ENCODE measurements at places on chromosomes 11 and 22.

GRCh38 chr22:46088541-46089311 is 61.6 kb upstream of the PPARA start:
- no peak for DNase-seq

DNA sequence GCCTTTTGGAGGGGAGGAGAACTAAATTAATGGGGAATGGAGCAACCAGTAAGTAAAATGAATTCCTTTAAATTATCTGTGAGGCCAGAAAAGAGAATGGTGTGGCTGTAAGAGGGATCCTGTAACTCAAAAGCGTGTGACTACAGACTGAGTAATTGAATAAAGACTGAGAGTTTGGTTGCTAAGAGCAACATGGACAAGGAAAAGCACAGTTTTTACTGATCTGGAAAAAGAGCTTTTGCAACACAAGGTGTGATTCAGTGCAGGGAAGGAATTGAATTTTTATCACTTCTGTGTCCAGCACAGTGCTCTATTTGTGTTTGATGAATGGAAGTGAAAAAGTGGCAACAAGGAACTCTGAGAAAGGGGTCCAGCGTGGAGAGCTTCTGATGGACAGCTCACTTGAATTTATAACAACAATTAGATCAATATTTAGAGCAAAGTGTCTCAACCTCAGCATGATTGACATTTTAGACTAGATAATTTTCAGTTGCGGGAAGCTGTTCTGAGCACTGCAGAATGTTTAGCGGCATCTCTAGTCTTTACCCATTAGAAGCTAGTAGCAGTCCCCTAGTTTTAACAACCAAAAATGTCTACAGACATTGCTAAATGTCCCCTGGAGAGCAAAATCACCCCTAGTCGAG is 202.8 kb upstream of the BDNF start:
- no peak for DNase-seq

- DNase-seq = peak; percentile 74
Measured at GRCh38 chr22:28955817-28956216, 72.4 kb downstream of the ZNRF3 start.

DNA sequence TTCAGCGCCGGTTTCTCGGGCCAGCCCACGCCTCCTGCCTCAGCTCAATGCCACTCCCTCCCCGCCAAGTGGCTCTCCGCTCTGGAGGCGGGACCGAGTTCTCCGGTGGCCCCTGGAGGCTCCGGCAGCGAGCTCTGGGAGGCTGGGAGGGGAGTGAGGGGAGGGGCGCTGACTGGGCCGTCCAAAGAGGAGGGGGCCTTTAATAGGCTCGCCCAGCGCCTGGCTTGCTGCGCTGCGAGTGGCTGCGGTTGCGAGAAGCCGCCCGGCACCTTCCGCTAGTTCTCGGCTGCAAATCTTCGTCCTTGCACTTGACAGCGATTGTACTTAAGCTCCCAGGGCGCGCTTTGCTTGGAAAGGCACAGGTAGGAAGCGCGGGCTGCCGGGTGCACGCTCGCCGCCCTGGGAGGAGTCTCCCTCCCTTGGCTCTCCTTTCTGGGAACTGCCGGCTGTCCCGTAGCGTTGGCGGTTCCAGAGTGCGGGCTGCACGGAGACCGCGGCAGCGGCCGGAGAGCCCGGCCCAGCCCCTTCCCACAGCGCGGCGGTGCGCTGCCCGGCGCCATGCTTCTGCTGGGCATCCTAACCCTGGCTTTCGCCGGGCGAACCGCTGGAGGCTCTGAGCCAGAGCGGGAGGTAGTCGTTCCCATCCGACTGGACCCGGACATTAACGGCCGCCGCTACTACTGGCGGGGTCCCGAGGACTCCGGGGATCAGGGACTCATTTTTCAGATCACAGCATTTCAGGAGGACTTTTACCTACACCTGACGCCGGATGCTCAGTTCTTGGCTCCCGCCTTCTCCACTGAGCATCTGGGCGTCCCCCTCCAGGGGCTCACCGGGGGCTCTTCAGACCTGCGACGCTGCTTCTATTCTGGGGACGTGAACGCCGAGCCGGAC is at the start of gene ADAMTS15:
Gene ADAMTS15 (plus strand): TSS at position 230 of the 894 bp plus-strand sequence. CDS start 329 bp downstream, at position 559.
- no peak for DNase-seq

- DNase-seq = no peak
Measured at GRCh38 chr11:64611176-64611575, 20.2 kb downstream of the SLC22A12 start.

DNA sequence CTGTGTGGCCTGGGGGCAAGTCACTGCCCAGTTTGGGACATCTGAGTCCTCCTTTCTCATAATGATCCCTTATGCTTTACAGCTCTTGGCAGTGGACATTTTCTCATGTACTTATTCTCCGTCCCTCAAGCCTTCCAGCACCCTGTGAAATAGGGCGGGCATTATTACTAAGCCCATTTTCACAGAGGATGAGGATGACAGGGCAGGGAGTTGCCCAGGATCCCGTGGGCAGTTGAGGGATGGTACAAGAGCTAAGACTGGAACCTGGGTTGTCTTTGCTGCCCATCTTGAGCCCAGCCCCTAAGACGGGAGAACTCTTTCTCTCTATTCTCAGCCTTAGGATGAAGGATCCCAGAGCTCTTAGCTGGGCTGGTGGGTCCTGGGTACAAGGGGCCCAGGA is 11.2 kb downstream of the CD82 start:
- DNase-seq = no peak

- no peak for DNase-seq
Measured at GRCh38 chr11:117256573-117256972, 24.1 kb downstream of the RNF214 start.

DNA sequence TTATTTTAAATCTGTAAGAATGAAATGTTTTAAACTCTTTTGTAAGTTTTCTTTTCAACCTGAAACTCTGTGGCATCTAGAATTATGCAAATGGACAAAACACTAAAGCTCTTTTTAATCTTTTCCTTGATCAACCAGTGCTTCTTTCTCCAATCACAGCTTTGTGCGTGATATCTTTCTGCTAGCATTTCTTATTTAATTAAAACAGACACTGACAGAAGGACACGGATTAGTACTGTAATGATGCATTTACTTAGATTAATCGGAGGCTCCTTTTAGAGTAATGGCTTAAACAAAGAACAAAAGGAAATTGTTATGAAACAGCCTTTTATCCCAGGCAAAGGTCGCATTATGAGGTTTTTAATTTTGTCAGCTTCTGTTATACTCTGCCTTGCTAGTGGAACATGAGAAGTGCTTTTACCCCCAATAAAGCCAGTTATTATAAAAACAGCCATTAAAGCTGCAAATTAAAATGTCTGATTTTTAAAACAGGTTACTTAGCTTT is 48.5 kb upstream of the SOX6 start:
- no peak for DNase-seq

- DNase-seq = no peak
Measured at GRCh38 chr22:25692397-25693267, 49.4 kb upstream of the MYO18B start.

DNA sequence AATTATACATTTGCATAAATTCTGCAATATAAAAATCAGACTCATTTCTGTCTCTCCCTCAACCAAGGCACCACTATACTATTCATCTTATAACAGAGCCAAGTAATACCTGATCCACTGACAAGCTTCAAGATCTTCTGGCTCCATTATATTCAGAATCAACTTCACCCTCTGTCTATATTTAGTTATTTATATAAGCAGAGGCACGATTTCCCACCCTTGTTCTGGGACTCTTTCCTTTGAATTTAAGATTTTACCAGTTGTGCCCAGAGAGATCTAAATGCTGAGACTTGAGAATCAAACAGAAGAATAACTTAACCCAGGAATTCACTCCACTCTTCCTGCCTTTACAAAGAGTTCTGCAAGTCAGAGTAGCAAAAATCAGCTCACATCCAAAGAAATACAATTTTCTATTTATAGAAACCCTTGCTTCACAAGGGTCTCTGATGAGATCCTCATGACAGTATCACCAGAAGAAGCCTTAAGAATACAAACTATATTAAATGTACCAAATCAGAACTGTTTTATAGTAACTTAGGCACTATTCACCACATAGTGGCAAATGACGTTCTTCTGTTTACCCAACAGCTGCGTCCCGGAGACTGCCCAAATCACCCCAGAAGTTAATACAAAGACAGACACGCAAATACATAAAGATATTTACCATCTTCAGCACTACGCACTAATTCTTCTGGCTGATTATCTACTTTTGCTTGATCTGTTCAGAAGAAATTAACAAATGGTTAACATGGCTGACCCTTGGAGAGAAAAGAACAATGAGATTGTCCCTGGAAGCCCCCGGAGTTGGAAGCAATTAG is 32.3 kb upstream of the CCDC89 start:
- DNase-seq = no peak

DNA sequence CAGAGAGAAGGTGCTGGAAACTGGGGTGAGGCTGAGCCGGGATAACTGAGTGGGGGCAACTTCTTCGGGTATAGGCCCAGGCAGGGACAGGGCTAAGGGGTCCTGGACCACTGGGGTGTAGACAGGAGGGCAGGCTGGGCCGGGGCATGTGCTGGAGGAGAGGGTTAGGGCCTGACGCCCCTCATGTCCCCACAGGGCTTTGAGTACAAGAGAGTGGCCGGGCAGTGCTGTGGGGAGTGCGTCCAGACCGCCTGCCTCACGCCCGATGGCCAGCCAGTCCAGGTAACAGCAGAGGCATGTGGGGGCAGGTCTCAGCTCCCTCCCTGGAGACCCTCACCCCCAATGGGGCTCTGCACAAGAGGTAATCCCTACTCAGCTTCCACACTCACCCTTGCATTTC is 36.7 kb downstream of the MUC5B start:
- no peak for DNase-seq

GRCh38 chr11:60899046-60899936 is 7.1 kb downstream of the PRPF19 start:
- no peak for DNase-seq

DNA sequence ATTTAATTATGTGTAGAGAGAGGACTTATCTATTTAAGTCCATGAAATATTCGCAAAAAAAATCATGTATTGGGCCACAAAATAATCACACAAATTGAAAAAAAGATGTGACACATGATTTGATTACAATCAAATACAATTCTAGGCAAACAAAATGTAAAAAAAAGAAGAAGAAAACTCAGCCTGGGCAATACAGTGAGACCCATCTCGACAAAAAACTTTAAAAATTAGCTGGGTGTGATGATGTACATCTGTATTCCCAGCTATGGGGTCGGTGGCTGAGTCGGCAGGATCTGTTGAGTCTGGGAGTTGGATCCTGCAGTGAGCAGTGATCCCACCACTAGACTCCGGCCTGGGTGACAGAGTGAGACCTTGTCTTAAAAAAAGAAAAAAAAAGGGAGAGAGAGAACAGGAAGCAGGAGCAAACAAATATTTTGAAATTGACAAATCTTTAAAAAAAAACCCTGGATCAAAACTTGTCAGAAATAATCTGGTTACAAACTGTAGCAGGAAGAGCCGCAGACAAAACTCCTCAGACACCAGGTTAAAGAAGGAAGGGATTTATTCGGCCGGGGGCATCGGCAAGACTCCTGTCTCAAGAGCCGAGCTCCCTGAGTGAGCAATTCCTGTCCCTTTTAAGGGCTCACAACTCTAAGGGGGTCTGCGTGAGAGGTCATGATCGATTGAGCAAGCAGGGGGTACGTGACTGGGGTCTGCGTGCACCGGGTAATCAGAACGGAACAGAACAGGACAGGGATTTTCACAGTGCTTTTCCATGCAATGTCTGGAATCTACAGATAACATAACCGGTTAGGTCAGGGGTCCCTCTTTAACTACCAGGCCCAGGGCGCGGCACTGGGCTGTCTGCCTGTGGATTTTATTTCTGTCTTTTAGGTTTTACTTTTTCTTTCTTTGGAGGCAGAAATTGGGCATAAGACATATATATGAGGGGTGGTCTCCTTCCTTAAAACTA is 3.3 kb upstream of the TYMP start:
- DNase-seq = no peak

GRCh38 chr11:119584193-119585042 is 144.6 kb downstream of the NECTIN1 start:
- no peak for DNase-seq

- DNase-seq = no peak
Measured at GRCh38 chr22:22127100-22127499, 117.5 kb upstream of the VPREB1 start.

DNA sequence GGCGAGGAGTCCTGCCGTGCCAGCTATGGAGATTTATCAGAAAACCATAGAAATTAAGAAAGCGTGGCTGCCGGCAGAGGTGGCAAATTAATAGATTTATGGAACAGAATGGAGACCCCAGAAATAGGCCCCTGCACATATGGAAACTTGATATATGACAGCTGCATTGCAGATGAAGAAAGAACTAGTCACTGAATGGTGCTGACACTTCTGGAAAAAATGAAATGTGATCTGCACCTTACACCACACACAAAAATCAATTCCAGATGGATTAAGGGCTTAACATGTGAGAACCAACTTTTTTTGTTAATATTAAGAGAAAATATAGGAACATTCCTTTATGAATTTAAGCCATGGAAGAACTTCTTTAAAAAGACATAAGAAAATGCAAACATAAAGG is 40.3 kb upstream of the TSKU start:
- no peak for DNase-seq

DNA sequence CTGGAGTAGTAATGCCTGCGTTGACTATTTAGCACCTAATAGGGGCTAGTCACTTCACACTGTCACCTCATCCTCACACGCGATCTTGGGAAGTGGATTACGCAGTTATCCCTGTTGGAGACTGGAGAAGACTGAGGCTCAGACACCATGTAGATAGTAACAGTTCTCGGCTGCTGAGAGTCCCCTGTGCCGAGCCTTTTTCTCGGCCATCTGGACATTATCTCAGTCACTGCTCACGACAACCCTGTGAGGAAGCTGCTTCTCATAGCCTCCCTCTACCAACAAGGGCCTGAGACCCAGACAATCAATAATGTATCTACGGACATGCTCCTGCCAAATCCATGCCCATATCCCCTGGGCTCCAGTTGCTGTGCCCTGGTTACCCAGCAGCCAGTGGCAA is 25.9 kb downstream of the SCUBE1 start:
- no peak for DNase-seq

DNA sequence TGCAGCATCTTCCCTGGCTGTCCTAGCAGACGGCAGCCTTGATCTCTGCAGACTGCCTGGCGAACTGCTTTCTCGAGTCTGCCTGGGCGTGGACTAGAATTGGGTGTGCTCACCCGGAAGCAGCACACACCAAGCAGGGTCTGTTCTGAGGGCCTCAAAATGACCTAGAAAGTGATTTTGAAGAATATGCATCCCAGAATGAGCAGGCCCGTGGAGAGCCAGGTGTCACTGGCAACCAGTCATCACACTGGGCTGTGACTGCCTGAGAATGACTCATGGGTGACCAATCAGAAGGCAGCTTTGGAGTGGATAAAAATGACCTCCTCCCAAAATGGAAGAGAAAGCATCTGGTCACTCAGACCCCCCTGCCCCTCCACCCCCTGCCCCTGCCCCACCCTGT is 114.9 kb upstream of the NECTIN1 start:
- DNase-seq = no peak

DNA sequence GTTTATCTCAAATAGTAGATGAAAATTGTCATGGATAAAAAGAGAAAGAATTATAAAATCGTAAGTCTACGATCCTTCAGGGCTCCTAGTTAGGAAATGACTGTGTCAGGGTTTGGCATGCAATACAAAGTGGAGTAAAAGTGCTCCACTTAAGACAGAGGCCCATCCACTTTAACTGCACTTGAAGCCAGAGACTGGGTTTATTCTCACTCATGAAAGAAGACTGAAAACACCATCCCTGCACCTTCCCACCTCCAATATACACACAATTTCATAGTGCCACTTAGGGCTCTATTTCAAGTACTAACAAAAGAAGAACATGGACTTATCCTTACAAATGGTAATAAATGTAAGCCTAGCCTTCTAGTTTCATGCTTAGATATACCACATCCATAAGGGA is 70.7 kb downstream of the ANO5 start:
- DNase-seq = no peak

- DNase-seq = no peak
Measured at GRCh38 chr22:48811885-48812284, 1015.8 kb downstream of the BRD1 start.
